RWPE2 (cell line): ENCODE measurements at places on chromosomes 4 and X.

- no peaks in the 10 kb centered on the region for H3K27me3 ChIP-seq
- H3K4me1 ChIP-seq, result no peaks in the 10 kb centered on the region
- no peak overlapping the region for H3K4me3 ChIP-seq
- DNase-seq, result no peak
Measured at GRCh38 chr4:173264684-173265185, 69.4 kb downstream of the HMGB2 start.

DNA sequence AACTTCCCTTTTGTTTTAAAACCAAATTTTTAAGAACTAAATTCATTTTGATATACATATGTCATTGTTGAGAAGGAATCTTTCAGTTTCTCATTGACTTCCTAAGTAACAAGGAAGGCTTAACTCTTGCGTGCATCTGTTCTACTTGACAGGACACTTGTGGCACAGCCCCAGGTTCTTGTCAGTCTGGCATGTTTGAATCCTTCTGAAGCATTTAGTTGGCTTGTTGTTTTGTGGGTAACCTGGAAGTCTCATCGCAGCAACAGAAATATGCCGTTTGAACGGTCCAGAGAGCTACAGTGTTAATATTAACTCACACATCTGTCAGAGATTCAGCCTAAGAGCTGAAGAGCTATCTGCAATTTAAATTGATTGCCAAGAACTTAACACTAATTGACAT, 76.0 kb downstream of the GLRA3 start:
- no peak overlapping the region for H3K4me3 ChIP-seq
- H3K36me3 ChIP-seq, result no peaks in the 10 kb centered on the region
- H3K27me3 ChIP-seq, result no peaks in the 10 kb centered on the region
- H3K4me1 ChIP-seq, result no peaks in the 10 kb centered on the region

DNA sequence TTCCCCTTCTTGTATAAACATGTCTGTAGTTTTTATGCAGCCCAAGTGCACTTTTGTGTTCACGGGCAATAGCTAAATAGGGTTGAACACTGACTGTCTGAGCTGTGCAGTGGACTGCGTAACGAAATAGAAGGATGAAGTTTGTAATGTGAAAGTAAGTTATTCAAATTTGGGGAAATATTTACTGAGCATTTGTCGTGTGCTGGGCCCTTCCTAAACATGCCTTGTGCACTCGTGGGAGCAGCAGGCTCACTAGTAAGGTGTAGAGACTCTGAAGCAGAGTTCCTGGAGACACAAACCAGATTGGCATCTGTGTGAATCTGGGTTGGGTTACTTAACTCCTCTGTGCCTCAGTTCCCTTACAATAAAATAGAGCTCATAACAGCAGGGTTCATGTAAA, 51.7 kb upstream of the C1QTNF7 start:
- peaks cover 28% of the 10 kb centered on the region for H3K4me1 ChIP-seq
- DNase-seq, result no peak
- H3K36me3 ChIP-seq, result no peaks in the 10 kb centered on the region
- no peak overlapping the region for H3K4me3 ChIP-seq
- H3K27ac ChIP-seq, result peak overlapping the region; percentile 54
- H3K27me3 ChIP-seq, result no peaks in the 10 kb centered on the region

DNA sequence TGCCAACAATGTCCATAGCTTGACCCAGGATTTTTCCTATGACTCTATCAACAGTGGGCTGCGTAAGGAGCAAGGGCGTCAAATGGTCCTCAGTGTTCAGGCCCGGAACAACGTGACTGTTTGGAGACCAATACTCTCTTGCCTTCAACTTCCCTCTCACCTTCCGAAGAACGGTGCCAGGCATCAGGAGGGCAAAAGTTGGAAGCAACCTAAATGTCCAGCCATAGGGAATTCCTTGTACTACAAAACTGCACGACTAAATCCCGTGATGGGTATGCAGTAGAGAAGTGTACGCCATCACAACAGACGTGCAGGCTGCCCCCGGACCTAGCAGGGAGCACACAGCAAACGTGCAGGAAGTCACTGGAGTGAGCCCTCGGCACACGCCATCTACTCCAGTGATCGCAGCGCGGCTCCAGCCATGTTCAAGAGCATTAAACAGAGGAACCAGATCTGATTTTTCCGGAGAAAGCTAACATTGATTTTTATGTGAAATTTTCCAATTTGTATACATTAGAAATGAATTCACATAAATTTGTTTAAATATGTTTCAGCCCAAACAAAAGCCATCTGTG, 79.0 kb downstream of the JAKMIP1 start:
- no peak overlapping the region for H3K4me3 ChIP-seq
- H3K27me3 ChIP-seq, result peaks cover 14% of the 10 kb centered on the region
- no peak overlapping the region for H3K27ac ChIP-seq
- no peaks in the 10 kb centered on the region for H3K4me1 ChIP-seq

- H3K4me3 ChIP-seq, result no peak overlapping the region
- no peaks in the 10 kb centered on the region for H3K27me3 ChIP-seq
- H3K36me3 ChIP-seq, result no peaks in the 10 kb centered on the region
- no peaks in the 10 kb centered on the region for H3K4me1 ChIP-seq
Measured at GRCh38 chrX:85897362-85898126, 149.8 kb downstream of the CHM start.

DNA sequence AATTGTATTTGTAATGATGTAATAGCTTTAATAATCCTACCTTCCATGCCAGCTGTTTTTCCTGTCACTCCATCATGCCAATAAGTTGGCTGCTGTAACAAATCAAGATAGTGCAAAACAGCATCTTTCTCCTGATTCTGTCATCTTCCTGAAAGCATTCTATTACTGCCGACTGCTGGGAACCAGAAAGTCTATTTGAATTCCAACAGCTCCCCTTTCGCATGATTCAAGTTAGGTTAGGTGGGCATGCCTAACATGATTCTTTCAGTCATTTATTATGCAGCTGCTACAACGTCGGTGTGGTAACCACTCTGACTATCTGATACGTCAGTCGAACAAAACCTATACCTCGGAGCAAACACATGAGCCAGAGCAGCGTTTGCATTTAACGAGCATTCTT, 127.9 kb upstream of the DMD start:
- no peaks in the 10 kb centered on the region for H3K4me1 ChIP-seq
- H3K4me3 ChIP-seq, result no peak overlapping the region
- DNase-seq, result no peak
- no peak overlapping the region for H3K27ac ChIP-seq
- H3K36me3 ChIP-seq, result no peaks in the 10 kb centered on the region
- H3K27me3 ChIP-seq, result no peaks in the 10 kb centered on the region

GRCh38 chr4:144645631-144646522, at the start of gene HHIP:
HHIP (plus strand) TSS chr4:144646156; CDS start chr4:144646676, 520 bp downstream.
- no peak for DNase-seq
- peak within 1 kb of the TSS; percentile 41 for H3K4me3 ChIP-seq
- no peaks in the 10 kb centered on the region for H3K27me3 ChIP-seq
- H3K27ac ChIP-seq, result peak within 1 kb of the TSS; percentile 11
- no peaks in the 10 kb centered on the region for H3K4me1 ChIP-seq
- H3K36me3 ChIP-seq, result no peaks in the 10 kb centered on the region

GRCh38 chrX:41291309-41291708, 42.7 kb upstream of the DDX3X start:
- H3K36me3 ChIP-seq, result no peaks in the 10 kb centered on the region
- H3K4me1 ChIP-seq, result no peaks in the 10 kb centered on the region
- H3K4me3 ChIP-seq, result no peak overlapping the region
- H3K27me3 ChIP-seq, result no peaks in the 10 kb centered on the region
- no peak for DNase-seq
- H3K27ac ChIP-seq, result no peak overlapping the region

- H3K4me1 ChIP-seq, result no peaks in the 10 kb centered on the region
- no peak for DNase-seq
- no peak overlapping the region for H3K27ac ChIP-seq
- no peaks in the 10 kb centered on the region for H3K27me3 ChIP-seq
- no peak overlapping the region for H3K4me3 ChIP-seq
Measured at GRCh38 chrX:39631276-39632229, 466.2 kb downstream of the BCOR start.

DNA sequence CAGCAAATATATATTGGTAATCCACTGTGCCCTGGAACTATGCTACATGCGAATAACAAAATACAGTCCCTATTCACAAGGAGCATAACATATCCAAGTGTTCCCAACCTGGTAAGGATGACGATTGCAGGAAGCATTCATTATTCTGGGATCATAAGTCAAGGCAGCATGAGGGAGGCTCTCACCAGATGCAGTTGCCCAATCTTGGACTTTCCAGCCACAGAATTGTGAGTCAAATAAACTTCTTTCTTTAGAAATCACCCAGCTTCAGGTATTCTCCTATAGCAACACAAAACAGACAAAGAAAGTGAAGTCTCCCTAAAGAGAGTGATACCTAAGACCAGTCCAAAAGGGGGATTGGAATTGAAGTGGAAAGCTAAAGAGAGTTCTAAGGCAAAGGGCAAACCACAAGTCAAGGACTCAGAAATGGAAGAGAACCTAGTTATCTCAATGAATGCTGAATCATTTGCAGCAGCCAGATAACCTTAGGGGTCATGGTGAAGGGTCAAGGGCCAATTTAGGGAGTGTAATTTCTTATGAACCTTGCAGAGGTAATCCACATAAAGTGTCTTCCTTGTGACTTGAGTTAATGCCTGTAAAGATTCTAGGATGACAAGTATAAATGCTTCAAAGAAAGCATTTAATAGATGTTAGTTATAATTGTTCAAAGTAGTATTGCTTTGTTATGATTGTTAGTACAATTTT, 103.1 kb upstream of the PCDH7 start:
- no peaks in the 10 kb centered on the region for H3K36me3 ChIP-seq
- DNase-seq, result no peak
- no peaks in the 10 kb centered on the region for H3K4me1 ChIP-seq
- H3K27me3 ChIP-seq, result no peaks in the 10 kb centered on the region

DNA sequence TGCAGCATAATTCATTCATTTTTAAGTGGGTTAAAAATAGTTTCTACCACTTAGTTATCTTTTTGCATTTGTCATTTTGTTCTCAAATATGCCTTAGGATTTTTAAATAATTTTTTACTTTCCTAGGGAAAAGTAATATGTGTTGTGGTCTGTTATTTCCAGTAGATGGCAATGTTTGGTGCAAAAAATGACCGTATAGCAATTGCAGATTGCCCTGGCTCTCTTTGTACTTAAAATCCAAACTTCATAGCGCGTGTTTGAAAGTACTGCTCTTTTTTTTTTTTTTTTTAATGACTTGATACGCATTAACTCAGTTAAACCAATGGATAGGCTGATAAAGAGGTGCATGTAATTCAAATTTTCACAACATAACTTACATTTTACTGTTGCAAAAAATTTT, 74.4 kb upstream of the RBMX start:
- H3K4me1 ChIP-seq, result no peaks in the 10 kb centered on the region
- no peak overlapping the region for H3K4me3 ChIP-seq
- no peaks in the 10 kb centered on the region for H3K27me3 ChIP-seq
- DNase-seq, result no peak
- no peak overlapping the region for H3K27ac ChIP-seq
- no peaks in the 10 kb centered on the region for H3K36me3 ChIP-seq

- peaks cover 12% of the 10 kb centered on the region for H3K4me1 ChIP-seq
- H3K36me3 ChIP-seq, result no peaks in the 10 kb centered on the region
- H3K27me3 ChIP-seq, result no peaks in the 10 kb centered on the region
- H3K4me3 ChIP-seq, result no peak overlapping the region
- DNase-seq, result no peak
Measured at GRCh38 chr4:137375111-137375850, 157.0 kb downstream of the PCDH18 start.

DNA sequence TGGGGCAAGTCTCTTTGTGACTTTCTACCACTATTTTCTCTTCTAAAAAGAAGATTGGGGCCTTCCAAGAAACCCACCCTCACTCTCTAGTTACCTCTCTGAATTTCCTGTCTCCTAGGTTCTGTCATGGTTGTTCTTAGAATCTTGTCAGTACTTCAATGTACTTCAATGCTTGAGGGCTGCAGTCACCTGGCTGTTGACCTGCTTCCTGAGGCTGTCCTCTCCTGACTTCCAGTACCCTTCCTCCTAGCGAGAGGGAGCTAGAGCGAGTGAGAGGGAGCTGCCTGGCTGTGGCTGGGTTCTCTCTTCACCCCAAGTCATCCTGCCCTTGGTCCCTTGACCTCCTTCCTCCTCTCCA, 17.7 kb downstream of the CD99L2 start:
- H3K36me3 ChIP-seq, result no peaks in the 10 kb centered on the region
- no peaks in the 10 kb centered on the region for H3K27me3 ChIP-seq
- no peaks in the 10 kb centered on the region for H3K4me1 ChIP-seq
- no peak overlapping the region for H3K27ac ChIP-seq
- no peak overlapping the region for H3K4me3 ChIP-seq

DNA sequence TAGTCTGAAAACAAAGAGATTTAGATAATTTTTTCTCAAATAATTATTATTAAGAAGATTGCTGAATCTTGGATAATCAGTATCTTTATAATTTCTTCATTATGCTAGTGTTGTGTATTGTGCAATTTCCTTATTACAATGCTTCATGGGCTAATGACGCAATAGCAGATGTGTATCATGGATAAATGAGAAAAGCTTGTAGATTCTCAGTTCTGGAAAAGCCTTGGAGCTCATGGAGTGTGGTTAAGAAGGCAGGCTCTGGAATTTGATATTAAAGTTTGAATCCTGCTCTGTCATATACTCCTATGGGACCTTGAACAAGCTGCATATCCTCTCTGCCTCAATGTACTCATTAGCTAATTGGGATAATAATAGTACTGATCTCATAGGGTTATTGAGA, 18.9 kb upstream of the CXCL8 start:
- H3K4me1 ChIP-seq, result peaks cover 61% of the 10 kb centered on the region
- no peaks in the 10 kb centered on the region for H3K27me3 ChIP-seq
- no peak overlapping the region for H3K4me3 ChIP-seq
- no peaks in the 10 kb centered on the region for H3K36me3 ChIP-seq
- no peak for DNase-seq
- H3K27ac ChIP-seq, result peak overlapping the region; percentile 60

GRCh38 chr4:186169945-186170802, 21.2 kb upstream of the CYP4V2 start:
- no peak for DNase-seq
- no peaks in the 10 kb centered on the region for H3K4me1 ChIP-seq
- no peak overlapping the region for H3K27ac ChIP-seq
- no peaks in the 10 kb centered on the region for H3K36me3 ChIP-seq
- H3K4me3 ChIP-seq, result no peak overlapping the region

GRCh38 chr4:144817081-144817480, 171.1 kb downstream of the HHIP start:
- no peaks in the 10 kb centered on the region for H3K36me3 ChIP-seq
- H3K4me1 ChIP-seq, result no peaks in the 10 kb centered on the region
- no peak for DNase-seq
- H3K27ac ChIP-seq, result no peak overlapping the region
